Stimulated activated CD8-positive, alpha-beta memory T cell treated with anti-CD3 and anti-CD28 coated beads, Interleukin-15, amount 100 ng/mL, for 48 hours (primary cell): ENCODE measurements at places on chromosomes 13 and 19.

DNA sequence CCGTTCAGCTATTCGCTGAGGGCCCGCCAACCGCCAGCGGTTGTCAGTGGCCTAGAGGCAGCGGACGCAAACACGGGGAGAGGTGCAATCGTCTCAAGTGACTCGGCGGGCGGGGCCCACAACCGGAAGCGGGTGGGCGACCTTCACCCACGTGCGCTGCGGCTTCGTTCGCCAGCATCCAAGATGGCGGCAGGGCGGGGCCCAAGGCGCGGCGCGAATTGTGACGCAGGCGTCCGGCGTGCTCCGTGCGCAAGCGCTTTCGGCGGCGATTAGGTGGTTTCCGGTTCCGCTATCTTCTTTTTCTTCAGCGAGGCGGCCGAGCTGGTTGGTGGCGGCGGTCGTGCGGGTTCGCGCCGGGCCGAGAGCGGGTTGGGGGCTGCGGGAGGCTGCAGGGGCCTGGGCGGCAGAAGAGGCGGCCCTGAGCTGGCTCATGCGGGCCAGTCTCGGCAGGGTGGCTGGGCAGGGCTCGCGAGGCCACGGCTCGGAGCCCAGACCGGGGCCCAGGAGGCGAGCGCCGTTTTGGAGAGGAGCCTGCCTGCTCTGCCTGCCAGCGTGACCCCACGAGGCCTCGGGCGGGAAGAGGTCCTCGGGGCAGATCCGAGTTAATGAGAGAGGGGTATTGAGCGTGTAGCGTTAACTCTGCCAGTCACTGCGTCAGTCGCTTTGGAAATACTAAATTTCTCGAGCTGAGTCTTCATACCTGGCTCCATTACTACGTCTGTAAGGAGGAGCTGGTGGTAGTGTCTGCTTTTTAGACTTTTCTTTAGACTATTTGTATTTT is at the start of gene UBA52:
TSS of gene UBA52 (plus strand) at position 294 of the 781 bp plus-strand sequence. CDS start 1,444 bp downstream, outside the sequence.
- peak; percentile 99 for DNase-seq

GRCh38 chr13:36385489-36385888 is 39.3 kb upstream of the SPART start:
- no peak for DNase-seq

- no peak for DNase-seq
Measured at GRCh38 chr13:36728006-36728405, 54.2 kb downstream of the SERTM1 start.

GRCh38 chr19:14476673-14477401 is 1.7 kb upstream of the PTGER1 start:
- DNase-seq, result no peak
